HuH-7 (cell line): ENCODE measurements at places on chromosomes 2 and 18.

- DNase-seq: peak; percentile 39
These were observed 494.4 kb downstream of the SOX11 start for GRCh38 chr2:6186332-6187151.

GRCh38 chr2:175742367-175742766 lies 259.7 kb downstream of the LNPK start:
- DNase-seq: no peak

DNA sequence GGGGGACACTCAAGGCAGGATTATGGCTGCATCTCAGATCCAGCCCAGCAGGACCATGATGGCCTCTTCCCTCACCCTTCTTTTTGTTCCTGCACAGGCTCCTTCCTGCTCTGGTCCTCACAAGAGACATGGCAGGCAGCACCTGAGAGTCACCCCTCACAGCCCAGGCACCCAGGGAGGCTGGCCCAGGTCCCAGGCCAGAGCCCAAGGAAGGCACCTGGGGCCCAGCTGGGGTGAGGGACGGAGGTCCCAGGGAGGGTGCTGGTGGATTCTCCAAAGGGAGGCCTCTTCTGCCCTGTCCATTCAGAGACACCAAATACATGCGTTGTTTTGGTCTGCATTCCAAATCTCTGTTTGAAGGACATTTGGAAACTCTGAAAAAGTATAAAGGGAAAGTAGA lies 285.4 kb upstream of the HS6ST1 start:
- DNase-seq: no peak

DNA sequence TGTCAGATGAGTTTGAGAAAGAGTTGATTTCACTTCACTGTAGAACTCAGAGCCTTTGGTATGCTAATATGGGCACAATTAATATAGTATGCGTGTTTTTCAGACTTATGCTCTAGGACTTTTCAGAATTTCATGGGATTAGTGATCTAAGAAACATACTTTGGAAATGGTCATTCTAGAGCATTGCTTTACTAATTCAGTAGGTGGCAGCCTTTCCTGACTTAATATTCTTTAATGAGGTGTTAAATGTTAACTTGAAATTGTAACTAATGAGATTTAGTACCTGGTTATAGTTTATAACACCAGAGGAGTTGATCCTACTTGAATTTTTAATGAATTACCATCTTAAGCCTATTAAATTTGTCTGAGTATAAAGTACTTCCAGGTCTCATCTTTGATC lies 28.4 kb downstream of the ACTR2 start:
- DNase-seq: no peak

GRCh38 chr2:100747996-100748615 lies 71.8 kb upstream of the NPAS2 start:
- DNase-seq: no peak

- DNase-seq: no peak
These were observed 94.7 kb downstream of the MAP4K4 start for GRCh38 chr2:101792208-101792607.

DNA sequence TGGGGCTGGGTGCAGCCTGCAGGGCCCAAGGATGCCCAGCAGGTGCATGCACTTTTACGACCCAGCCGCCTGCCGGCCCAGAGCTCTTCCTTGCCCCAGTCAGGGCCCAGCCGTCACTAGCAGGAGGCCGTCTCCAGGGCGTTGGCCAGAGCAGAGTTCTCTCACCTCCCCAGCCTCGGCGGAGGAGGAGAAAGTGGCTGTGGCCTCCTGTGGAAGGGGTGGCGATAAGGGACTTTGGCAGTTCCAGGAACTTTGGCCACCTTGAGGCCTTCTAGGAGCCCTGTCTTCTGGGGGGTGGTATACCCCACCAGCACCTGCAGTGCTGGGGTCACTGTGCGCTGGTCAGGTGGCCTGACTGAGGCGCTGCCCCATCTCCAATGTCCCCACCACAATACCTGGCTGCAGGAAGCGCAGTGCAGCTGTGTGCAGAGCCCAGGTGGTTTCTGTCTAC lies 22.0 kb downstream of the NPPC start:
- DNase-seq: no peak

- DNase-seq: no peak
These were observed 441.3 kb downstream of the RND3 start for GRCh38 chr2:150046211-150046610.

GRCh38 chr2:174705321-174705720 lies 59.0 kb downstream of the CHRNA1 start:
- no peak for DNase-seq

- peak; percentile 41 for DNase-seq
These were observed 5.7 kb downstream of the SPOPL start for GRCh38 chr2:138507267-138507666.

DNA sequence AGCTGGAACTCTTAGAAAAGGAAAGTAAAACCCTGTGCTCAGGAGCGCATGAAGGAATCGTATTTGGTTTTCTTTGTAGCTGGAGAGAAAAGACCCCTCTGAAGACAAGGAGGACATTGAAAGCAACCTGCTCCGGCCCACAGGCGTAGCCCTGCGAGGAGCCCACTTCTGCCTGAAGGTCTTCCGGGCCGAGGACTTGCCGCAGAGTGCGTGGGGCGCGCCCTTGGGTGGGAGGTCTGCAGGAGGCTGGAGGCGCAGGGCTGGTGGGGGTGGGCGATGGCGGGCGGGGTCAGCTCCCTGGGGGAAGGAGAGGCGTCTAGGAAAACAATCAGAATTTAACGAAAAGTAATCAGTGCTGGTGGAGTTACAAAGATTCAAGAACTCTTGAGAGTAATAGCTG lies 72.8 kb downstream of the DYSF start:
- no peak for DNase-seq

- DNase-seq: no peak
These were observed 97.4 kb downstream of the MCFD2 start for GRCh38 chr2:46818141-46818621.

DNA sequence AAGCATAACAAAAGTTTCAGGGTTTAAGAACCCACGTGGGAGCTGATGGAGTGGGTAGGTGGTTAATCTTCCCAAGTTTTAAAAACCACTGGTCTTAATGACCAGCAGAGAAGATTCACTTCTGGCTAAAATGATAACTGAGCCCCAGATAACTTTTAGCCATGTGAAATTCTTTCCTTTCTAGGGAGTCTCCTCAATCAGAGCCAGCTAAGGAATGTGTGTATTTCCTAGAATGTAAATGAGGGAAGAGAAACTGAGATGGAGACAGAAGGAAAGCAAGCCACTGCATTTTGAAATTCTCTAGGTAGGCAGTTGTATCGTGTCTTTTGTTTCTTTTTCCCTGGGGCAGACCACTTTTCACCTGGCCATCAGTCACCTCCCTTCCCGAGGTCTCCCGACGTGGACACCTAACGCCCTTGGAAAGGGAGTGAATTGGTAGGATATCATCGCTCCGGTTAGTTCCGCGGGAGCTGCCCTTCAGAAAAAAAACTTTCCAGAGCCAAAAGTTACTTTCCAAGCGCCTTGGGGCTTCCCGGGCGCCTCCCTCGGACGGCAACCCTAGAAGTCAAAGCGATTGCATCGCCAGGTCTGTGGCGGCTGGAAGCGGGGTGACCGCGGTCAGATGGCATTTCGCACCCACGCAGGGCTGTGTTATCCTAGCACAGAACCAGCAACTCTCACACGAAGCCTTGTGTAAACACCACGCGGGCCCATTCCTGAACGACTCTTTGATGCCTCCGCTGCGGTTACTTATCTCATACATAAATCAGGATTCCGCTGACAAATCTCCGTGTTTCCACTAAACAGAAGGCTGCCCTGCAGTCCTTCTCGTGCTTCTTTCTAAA lies 1.3 kb downstream of the COLEC12 start:
- peak; percentile 50 for DNase-seq
